IMR-90 (cell line): ENCODE measurements at places on chromosomes 11 and 22. TPM values are rescaled to one million over a fixed set of nuclear protein-coding genes. Genes with fewer than 3 reads are reported as not detected.

- peak; percentile 42 for DNase-seq
Measured at GRCh38 chr11:16347928-16348685, 8.2 kb downstream of the SOX6 start.

- DNase-seq: no peak
Measured at GRCh38 chr11:82194521-82194920, 539.1 kb downstream of the FAM181B start.

DNA sequence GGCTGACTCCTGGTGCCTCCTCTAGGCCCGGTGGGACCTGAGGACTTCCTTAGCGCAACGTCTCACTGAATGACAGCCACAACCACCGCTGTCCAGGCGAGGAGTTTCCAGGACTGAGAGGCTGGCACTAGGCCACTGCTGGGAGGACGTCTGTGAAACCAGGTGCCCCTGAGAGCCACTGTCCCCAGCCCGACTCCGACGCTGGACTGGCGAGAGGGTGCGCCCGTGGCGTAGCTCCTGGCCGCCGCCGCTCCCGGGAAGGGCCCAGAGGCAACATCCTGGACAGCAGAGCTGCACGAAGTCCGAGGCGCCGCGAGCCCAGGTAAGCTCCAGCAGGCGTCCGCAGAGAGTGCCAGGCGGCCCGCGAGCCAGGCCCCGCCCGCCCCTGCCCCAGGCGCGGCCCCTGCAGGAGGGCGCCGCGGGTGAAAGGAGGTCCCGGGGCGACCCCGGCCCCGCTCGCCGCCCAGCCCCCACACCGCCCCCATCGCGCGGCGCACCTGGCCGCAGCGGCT, 525 bp downstream of the DGCR2 start:
- peak; percentile 7 for DNase-seq

DNA sequence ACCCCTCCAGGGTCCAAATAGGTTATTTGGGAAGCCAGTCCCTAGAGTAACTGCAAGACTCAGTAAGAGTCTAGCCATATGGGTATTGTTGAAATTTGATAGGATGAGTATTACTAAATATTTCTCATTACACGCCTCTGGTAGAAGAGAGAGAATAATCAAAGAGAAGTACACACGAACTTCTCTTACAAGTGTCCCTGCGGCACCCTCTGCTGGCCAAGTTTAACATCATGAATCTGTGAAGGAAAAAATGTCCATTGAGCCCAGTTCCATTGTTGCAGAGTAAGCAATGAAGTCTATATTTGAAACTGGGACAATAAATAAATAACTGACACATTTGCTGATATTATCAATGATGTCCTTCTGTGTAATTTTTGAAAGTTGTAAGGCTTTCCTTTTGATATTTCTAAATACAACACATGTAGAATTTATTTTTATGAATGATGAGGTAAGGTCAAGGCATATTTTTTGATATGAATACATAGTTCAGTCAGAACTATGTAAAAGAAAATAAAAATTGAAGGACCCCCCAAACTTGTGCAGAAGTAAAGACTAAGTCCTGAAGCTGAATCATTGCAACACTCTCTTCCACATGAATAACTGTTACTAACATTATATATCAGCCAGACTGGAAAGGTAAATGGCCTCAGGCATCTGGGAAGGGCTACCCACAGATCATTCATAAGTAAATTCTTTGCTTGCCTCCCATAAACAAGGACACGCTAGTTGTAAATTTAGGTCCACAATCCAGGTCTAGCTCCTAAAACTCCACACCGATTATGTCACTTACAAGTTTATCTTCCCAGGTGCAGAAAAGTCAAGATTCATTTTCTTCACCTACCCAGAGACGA, 10.0 kb downstream of the OR51L1 start:
- peak; percentile 61 for DNase-seq

DNA sequence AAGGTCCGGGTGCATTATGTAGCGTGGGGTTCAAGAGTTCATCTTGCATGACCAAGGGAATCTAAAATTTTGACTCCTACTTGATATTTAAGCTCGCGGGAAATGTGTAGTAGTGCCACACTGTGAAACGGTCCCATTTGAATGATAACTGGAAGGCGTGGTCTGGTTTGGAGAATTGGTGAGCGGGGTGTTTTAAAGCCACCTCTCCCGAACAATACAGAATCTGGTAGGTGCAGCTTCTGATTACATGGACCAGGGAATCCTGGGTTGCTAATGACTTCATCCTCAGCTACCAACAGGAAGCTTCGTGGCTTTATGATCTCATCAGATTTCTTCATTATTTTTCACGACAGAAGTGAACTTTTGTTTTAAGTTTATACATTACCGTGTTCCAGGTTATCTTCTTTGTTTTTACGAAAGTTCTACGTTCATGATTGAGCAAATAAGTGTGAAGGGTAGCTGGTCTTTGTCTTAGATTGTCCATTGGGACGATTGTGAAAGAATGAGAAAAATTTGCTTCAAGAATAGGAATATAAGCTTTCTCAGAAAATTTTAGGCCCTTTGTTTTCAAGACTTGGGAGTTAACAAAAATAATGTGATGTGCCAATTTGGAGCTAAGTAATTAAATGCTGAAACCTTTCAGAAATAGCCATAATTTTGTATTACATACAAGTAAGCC, 1.7 kb downstream of the QSER1 start:
- DNase-seq: peak; percentile 82

DNA sequence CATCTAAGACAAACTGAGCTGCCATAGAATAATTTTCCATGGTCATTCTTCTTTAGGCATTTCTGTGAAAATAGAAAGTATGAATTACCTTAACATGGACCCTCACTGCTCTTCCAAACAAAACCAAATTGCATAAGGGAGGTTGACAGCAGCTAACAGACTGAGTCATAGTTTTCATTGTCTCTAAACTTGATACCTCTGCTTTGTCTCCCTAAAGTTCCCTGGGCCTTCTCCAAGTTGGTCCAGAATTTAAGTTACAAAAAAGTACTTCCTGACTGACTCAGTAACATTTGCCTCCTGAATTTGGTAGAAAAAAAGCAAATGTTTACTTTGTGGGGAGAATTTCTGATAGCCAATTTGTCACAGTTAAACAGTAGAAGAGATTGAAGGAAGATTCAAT, 3.0 kb downstream of the OR8D1 start:
- peak; percentile 4 for DNase-seq

GRCh38 chr11:128326791-128327190, 260.6 kb downstream of the ETS1 start:
- DNase-seq: no peak

GRCh38 chr11:17157761-17158160, 50.0 kb downstream of the PIK3C2A start:
- DNase-seq: no peak

DNA sequence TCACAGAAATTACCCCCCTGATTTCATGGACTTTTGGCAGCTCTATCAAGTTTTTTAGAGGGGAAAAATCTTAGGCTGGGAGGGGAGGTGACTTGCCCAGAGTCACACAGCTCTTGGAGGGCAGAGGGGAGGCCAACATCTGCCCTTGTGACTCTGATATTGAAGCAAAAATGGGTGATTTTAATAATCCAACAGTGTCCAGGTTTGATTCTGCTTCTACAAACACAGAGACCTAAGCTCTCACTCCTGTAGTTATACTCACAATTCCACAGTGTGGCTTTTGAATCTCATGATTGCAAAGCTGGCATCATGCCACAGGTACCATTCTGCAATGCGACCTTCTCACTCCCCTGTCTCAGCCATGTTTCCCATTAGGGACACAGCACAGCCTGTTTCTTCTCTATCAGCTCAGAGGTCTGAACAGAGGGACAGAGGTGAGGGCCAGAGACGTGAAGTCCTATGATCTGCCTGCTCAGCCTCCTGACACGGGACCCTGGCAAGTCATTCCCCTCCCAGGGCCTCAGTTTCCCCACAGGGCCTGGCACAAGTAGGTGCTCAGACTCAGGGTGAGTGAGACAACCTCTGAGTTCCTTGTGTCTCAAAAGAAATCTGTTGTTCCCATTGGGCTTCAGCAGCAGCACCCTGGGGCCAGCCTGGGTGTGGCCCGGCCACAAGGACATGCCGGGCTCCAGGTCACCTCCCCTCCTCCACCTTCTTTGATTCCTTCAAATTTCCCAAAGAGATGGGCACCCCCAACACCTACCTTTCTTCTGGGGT, 766 bp downstream of the APOL2 start:
- DNase-seq: no peak

GRCh38 chr11:126992804-126993111, 7.8 kb downstream of the KIRREL3 start:
- DNase-seq: peak; percentile 95

The ANO1 gene
- 4.1 and 4.4 TPM in 2 replicates for total RNA-seq

The MUC2 gene
- total RNA-seq: not detected in 2 replicates

The ACR gene
- total RNA-seq: not detected in 2 replicates

The BRSK2 gene
- under 0.01 and 0.18 TPM in 2 replicates for total RNA-seq

The SPA17 gene
- total RNA-seq: 9.9 and 14.4 TPM in 2 replicates

The SLCO2B1 gene
- total RNA-seq: not detected in 2 replicates
